ENCODE measurements at places on chromosomes 1 and 21. TPM values are rescaled to one million over a fixed set of nuclear protein-coding genes. Genes with fewer than 3 reads are reported as not detected.

Gene LDLRAD1
- not detected for total RNA-seq

Gene PSEN2
- total RNA-seq = 27.9 TPM

Gene ADAM30
- not detected for total RNA-seq

Gene CSF3R
- total RNA-seq = 28.8 TPM

Gene CELA3B
- total RNA-seq = not detected

Gene CAMK1G
- total RNA-seq = 0.16 TPM

Gene DAB1
- 0.66 TPM for total RNA-seq

Gene GGPS1
- 17.7 TPM for total RNA-seq

Gene B3GALT5
- total RNA-seq = 2.3 TPM

Gene PRRX1
- 73.1 TPM for total RNA-seq

Gene FAM72D
- total RNA-seq = not detected

Gene KRTAP21-2
- not detected for total RNA-seq

Gene SERTAD4
- 7.9 TPM for total RNA-seq

Gene CELSR2
- 1.3 TPM for total RNA-seq

Gene RGS13
- total RNA-seq = 0.33 TPM

Gene ESPN
- 11.1 TPM for total RNA-seq

Gene ARHGEF16
- total RNA-seq = 16.2 TPM

Gene FAM163A
- total RNA-seq = not detected

Gene CELA3A
- total RNA-seq = not detected

Gene HLCS
- total RNA-seq = 20.3 TPM

Gene OR2G6
- not detected for total RNA-seq

Gene MPL
- not detected for total RNA-seq

Gene FOXO6
- total RNA-seq = 0.98 TPM

Gene PRDM15
- 6.6 TPM for total RNA-seq

Gene MYOG
- total RNA-seq = not detected

Gene TSPAN2
- total RNA-seq = 9.7 TPM

Gene BRWD1
- total RNA-seq = 65.4 TPM

Gene RAP1GAP
- total RNA-seq = 6.0 TPM

Gene IGSF3
- 1.1 TPM for total RNA-seq

Gene DFFA
- 22.8 TPM for total RNA-seq

All from breast epithelium (tissue), 4 donors.